ENCODE measurements at places on chromosomes 13 and 19. TPM values are rescaled to one million over a fixed set of nuclear protein-coding genes. Genes with fewer than 3 reads are reported as not detected.

- no peak for DNase-seq
Observed at GRCh38 chr19:33705090-33705847, 83.5 kb downstream of the CHST8 start.

DNA sequence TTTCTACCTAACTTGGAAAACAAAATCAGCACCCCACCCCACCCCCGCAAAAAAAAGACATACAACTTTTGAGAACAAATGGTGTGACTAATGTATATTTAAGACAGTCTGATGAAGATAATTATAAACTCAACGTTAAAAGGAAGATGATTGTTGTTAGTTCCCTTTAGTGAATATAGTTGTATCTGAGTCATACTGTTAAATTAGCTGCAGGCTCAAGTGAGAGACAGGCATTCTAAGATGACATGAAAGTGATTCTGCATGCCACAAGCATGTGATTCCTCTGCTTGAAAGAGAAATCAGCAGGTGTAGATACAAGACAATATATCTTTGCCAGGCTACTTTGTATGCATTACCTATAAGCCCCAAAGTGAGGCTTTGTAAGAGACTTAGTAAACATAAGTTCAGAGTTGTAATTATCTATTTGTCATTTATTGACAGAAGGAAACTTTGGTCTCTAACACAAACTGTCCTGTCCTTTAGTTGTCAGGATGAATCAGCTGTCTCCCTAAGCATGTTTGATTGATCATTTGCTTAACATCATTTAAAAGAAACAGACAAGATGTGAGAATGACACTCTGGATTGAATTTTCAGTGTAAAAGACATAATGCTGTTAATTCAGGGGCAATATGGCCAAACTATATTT lies 319.4 kb upstream of the HTR2A start:
- DNase-seq, result no peak

DNA sequence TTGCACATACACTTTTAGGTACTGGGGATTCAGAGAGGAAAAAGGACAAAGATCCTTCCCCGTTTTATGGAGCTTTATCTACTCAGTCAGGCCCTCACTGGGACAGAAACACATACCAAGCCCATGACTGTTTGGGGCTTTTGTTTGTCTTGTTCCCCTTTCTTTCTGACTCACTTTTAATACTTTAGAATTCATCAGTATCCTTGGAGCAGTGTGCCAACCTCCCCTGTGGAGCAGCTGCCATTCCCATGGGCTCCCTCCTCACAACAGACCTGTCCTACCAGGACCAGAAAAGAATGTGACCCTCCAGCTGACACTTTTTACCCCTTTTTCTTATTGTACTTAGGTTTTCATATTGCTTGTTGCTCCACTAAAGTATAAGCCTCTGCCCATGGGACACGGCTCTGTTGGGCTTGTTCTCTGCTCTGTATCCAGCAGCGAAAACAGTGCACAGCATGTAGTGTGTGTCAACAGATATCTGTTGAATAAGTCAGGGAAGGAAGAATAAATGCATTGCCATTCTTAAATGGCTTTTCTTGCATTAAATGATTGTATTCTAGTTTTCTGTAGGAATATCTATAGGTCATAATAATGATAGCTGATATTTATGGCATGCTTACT lies 431.1 kb downstream of the EFNB2 start:
- no peak for DNase-seq

DNA sequence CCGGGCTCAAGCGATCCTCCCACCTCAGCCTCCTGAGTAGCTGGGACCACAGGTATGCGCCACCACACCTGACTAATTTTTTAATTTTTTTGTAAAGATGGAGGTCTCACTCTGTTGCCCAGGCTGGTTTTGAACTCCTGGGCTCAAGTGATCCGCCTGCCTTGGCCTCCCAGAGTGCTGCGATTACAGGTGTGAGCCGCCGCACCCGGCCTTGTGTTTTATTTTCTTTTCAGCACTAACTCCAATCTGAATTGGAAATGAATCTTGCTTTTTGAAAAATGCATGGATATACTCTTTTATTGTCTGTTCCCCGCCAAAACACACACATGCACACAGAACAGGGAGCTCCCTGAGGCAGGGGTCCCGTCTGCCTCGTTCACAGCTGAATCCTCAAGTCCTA lies 1.3 kb upstream of the ISOC2 start:
- DNase-seq, result no peak

DNA sequence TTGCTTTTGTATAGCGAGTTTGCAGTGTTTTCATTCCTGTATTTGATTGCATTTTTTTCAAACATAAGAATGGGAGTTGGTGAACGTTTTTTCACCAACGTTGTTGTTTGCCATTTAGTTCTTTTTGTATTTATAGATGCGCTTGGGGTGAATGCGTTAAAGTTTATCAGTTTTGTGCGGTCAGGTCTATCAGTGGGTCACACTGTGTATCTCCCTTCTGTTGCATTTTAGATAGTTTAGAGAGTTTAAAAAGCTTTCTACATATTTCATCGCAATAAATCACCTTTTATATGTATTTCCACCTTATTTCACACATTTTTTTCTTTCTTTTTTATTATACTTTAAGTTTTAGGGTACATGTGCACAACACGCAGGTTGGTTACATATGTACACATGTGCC lies 16.4 kb downstream of the OR7A5 start:
- DNase-seq, result no peak

- DNase-seq, result no peak
Observed at GRCh38 chr19:38728752-38729541, 15.3 kb downstream of the CAPN12 start.

DNA sequence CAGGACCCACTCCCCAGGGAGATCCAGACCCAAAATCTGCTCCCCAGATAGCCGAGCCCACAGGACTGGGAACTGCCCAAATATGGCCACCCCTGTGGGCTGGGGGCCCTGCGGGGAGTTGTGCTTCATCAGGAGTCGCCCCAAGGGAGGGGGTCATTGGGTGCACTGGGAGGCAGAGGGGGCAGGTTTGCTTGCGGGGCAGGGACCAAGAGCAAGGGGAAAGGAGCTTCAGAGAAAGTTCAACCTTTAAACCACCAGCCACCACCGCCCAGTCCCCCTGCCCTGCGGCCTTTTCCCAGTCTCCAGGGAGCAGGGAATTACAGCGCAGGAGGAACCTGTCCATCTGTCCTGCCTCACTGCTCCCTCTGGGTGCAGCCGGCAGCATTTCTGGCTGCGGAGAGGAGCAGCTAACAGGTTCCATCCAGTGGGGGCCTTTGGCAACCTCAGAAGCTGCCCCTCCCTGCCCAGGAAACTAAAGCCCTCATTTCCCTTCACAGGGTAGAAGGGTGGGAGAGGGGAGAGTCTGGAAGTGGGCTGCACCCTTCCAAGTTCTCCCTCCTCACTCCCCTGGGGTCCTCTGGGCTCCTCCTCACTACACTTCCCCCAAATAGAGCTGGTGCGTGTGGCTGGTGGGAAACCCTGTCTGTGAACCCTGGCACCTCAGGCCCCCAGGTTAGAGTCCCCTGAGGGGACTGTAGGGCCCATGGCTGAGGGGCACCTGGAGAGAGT lies 13.8 kb upstream of the ASF1B start:
- peak; percentile 51 for DNase-seq

DNA sequence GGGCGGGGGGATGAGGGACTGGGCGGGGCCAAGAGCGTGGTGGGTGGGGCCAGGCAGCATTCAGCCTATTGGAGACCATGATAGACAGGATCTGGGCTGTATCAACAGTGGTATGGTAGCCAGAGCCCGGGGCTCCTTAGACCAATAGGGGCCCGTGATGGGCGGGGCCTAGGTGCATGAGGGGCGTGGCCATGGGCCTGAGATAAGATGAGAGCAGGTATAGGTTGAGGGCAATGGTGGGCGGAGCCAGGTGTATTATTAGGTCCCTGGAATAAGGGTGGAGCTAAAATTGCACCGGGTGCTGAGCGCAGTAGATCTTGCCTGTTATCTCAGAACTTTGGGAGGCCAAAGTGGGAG lies 5.3 kb downstream of the ABCA7 start:
- DNase-seq, result peak; percentile 25

DNA sequence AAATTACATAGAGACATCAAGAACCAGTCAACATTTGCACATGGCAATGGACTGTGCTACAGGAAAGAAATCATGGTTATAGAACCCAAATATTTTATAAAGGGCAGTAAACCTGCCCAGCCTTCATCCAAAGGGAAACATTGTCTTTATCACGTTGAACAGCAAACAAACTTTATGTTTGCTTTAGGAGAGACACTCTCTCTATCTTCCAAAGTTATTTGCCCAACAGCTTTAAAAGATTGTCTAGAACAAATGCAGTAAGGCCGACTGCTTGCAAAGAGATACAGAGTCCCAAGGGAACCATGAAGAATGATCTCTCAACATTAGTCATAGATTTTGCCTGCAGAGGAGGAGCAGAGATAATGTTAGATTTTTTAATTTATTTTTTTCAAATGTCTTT lies 1323.5 kb upstream of the SLC10A2 start:
- no peak for DNase-seq

DNA sequence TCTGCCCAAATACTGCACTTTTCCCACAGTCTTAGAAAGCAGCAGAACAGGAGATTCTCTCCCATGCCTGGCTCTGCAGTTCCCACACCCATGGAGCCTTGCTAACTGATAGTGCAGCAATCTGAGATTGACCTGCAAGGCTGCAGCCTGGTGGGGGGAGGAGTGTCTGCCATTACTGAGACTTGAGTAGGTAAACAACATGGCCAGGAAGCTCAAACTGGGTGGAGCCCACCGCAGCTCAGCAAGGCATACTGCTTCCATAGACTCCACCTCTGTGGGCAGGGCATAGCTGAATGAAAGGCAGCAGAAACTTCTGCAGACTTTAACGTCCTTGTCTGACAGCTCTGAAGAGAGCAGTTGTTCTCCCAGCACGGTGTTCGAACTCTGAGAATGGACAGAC lies 358.5 kb upstream of the PCDH9 start:
- no peak for DNase-seq

Gene EBI3
- total RNA-seq, result not detected

Gene LCP1
- total RNA-seq, result 27.2 TPM

Gene KLK1
- not detected for total RNA-seq

Gene CYP4F11
- total RNA-seq, result 15.6 TPM

Gene IQCN
- not detected for total RNA-seq

All from stomach (tissue), 19 donors.